Activated CD4-positive, alpha-beta T cell treated with anti-CD3 and anti-CD28 coated beads, Interleukin-2, amount 10 ng/mL, durations not matched to agents 7 days and 5 days (primary cell): ENCODE measurements at places on chromosomes 6 and 20. TPM values are rescaled to one million over a fixed set of nuclear protein-coding genes. Genes with fewer than 3 reads are reported as not detected.

The MRPL18 gene
- total RNA-seq = 65.5 TPM

The TRIM31 gene
- not detected for total RNA-seq

The PKIB gene
- total RNA-seq = 1.2 TPM

The DEFB113 gene
- not detected for total RNA-seq

The MYBL2 gene
- 106 TPM for total RNA-seq

The PRDM13 gene
- not detected for total RNA-seq

The TFAP2A gene
- total RNA-seq = not detected

The CCN6 gene
- not detected for total RNA-seq

The COX4I2 gene
- total RNA-seq = not detected

DNA sequence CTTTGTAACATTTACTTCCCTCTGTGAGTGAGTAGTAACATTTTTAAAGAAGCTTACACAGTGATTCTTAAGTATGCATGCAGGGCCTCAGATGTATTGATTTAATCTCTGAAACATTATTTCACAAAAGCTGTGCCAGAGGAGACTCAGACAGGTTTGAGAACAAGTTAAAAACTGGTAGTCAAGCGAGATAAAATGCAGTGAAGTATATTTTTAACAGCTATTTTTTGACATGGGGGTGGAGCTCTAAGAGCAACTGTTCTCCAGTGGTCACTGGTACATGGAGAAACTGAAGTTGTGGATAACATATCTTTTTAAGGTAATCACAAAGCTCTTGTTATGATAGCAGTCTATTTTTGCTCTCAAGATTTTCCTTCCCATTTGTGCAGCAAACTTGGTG is 20.4 kb downstream of the DSTN start:
- no peak for DNase-seq

- DNase-seq = no peak
These were observed 31.0 kb upstream of the TGM2 start for GRCh38 chr20:38196076-38196475.

- no peak for DNase-seq
These were observed 37.6 kb upstream of the MPC1 start for GRCh38 chr6:166420351-166420750.

- no peak for DNase-seq
These were observed 9.0 kb upstream of the CCN6 start for GRCh38 chr6:112044856-112045255.

DNA sequence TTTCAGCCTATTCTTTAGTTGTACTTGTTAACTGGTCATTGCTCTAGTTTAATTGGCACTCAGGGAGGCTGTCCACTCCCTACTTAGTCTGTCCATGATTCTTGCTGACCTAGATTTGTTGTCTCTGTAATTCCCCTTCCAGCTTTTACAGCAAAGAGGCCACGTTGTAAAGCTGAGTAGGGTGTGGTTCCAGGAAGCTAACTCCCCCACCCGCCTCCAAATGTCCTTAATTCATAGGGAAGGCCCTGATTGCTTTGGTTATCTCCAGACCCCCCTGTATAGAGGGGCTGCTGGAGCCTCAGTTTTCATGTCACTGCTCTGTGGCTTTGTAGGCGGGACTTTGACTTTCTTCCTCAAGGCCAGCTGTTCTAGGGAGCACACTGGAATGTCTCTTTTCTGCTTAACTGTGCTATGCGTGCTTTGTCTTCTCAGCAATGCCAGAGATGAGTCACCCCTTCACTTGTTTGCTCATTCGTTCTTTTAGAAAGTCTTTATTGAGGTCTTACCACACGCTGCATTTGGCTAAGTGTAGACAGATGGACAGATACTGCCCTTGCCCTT is 175.1 kb upstream of the JAG1 start:
- DNase-seq = no peak

DNA sequence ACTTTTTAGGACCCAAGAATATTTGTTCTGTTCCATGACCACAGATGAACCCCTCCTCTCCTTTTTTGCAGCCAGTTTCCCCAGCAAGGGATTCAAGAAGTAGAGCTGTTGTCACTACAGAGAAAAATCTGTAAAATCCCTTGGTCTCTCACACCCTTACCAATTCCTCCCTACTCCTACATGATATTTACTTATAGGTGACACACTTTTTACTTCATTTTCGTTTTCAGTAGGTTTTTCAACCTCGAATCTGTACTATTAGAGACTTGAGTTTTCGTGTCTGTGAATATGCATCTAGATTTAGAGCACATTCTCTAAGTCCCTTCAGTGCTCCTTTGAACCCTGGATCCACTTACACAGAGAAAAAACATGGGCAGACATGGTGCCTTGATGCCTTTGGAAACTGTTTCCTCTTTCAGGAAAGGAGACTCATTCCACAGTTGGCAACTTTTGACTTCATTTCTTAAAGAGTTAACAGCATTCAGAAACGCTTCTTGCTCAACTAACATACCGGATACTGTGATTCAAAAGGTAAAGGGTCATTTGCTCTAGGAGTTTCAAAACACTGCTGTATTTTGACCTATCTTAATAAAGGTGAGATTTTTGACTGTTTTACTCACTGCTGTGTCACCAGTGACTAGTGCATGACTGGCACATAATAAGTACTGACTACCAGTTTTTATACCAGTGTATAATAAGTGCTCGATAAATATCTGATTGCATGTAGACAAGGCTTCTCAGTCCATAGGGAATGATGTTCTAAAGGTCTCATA is 50.6 kb downstream of the LAMA4 start:
- DNase-seq = no peak

DNA sequence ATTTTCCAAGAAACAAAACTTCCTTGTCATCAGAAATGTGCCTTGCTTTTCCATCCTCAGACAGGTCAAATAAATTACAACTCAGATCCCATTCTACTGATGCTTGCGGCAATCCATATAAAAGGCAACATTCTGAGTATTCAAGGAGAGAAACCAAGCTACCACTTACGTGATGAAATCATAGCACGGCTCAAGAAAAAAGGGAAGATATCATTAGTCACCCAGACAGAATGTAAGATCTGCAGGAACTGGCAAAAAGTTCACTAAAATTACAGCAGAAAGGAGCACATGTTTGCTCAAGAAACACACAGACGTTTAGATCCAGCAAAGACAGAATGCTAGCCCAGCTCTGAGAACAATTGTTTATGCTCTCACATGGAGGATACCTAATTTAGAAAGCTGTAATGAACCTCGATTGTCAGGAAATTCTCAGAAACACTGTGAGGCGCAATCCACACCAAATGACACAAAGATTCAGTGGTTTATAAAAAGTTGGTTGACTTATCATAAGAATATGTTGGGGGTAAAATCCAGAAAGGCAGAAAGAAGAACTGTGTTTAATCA is 304.2 kb downstream of the ADGRG6 start:
- no peak for DNase-seq

GRCh38 chr6:19830171-19830570 is 7.0 kb upstream of the ID4 start:
- DNase-seq = no peak

DNA sequence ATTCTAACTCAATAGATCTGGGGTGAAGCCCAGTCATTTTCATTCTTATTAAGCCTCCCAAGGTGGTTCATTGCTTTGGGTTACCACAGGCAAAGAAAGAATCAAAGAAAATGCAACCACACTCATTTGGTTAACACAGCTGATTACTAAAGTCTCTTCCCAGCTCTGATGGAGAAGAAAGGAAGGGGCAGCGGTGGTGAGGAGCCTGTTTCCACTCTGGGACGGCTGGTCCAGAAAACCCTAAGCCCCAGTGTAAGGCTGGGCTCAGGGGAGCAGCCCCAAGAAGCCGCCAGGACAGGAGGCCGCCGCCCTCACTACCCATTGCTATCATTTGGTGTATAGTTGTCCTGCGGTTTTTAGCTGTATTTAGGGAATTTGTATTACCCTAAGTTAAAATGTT is 226.9 kb downstream of the CD83 start:
- no peak for DNase-seq

- DNase-seq = no peak
These were observed 525 bp downstream of the PNRC1 start for GRCh38 chr6:89081129-89081422.

DNA sequence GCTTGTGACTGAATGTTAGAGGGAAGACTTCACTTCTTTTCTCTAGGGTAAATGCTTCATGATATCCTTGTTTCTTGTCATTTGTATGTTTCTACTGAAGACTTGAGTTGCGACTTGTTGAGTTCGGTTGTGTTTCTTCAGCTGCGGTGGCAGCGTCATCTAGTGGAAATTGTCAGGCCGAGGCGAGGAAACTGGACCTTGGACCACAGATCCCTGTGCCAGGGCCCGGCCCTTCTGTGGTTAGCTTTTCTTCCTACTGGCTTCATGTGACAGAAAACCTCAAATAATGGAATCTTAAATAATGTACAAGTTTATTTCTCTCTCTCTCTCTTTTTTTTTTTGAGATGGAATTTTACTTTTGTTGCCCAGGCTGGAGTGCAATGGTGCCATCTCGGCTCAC is 12.4 kb downstream of the MTHFD1L start:
- DNase-seq = no peak

GRCh38 chr6:25944688-25945574 is 14.4 kb upstream of the SLC17A2 start:
- no peak for DNase-seq

GRCh38 chr6:27205375-27206278 is 41.9 kb upstream of the PRSS16 start:
- DNase-seq = peak; percentile 56

DNA sequence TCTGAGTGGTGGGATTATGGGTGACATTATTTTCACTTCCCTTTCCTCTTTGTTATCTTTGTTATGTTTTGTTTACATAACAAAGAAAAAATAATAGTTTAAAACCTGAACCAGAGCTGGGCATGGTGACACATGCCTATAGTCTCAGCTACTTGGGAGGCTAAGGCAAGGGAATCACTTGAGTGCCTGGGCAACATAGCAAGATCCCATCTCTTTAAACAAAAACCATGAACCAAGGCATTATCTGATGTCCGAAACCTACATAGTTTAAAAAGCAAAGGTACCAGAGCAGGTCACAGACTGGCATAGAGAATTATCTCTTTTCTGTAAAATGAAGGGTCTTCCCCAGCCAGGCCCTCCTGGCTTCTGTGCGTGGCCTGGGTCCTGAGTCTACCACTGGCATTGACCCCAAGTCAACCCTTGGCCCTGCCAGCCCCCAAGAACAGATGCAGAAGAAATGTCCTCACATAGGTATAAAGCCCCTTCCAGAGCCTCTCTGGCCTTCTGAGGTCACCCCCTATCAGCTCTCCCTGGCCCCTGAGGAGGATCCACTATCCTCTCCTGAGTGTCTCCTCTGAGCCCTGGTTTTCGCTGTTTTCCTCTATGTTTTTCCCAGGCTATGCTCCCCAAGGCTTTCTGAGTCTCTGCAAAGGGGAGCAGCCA is 81.3 kb downstream of the TRERF1 start:
- DNase-seq = no peak

DNA sequence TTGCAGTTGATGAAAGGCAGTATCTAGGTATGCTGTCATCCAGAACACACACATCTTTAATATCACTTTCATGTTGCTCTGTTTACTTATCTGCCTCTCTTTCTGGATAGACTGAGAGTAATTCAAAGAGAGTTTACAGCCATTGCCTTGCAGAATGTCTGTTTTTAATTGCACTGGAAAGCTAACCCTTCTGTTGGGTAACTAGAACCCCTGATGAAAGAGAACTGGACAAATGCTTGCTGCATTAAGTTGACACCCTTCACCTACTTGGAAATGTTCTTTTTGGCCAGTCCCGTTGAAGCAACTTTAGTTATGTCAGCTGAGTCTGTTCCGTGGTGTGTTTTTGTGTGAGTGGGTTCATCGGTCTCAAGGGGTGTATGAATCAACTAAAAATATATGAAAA is 383.8 kb upstream of the CITED2 start:
- DNase-seq = no peak

- no peak for DNase-seq
These were observed 427.4 kb upstream of the JAG1 start for GRCh38 chr20:11101243-11101642.

DNA sequence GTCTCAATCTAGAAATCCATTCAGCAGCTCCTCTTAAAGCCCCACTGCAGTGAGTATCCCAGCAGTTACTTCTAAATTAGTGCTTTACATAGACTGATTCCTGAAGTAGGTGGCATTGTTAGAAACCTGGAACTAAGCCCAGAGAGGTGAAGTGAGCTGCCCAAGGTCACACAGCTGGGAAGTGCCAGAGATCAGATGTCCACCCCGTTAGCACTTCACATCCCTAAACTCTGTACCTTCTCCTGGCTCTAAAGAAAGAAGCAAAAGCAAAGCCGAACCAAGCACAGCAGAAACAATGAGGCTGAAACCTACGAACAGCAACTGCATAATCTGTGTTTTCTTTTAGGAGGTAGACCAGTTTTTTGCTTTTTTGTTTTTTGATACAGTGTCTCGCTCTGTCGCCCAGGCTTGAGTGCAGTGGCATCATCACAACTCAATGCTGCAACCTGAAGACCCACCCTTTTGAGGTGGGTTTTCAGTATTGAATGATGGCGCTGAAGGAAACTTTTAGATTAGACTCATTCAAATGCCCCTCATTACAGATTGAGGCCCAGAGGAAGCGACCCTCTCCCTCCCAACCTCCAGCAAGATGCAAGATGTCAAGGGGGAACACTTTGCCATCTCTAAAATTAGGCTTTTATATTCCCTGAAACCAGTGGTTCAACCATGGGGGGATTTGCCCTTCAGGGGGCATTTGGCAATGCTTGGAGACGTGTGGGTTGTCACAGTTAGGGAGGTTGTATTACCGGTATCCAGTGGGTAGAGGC is 3.2 kb upstream of the ZMYND8 start:
- no peak for DNase-seq

DNA sequence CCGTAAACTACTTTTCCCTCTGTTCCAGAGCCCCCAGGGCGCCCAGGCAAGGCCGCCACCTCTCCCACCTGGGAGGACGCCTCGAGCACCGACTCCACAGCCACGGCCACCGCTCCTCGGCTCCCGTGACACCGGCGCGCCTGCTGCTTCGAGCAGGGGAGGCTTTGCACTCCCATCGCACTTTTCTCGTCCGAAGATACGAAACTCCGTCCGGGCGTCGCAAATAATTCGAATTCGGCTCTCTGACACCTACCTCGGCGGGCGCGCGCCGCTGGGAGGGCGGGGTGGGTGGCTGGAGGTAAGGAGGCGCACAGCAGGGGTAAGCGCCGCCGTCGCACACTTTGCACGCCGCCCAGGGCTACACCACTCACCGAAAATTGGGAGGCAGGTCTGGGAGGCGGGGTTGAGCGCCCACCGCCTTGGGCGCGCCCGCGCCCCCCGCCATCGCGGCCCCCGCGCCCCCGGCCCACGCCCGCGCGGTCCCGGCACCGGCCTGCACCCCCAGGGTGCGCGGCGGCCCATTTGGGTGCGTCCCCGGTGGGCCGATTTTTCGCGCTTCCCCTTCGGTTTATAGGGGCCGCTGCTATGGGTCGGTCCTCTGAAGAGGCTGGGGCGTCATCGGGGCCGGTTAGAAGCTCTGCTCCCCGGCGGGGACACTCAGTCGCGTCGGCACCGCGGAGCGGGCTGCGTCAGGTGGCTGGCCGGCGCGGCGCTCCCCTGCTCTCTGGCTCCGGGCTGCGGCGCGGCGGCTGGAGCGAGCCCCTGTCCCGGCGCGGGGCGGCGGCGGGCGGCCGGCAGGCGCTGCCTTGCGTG is 36.2 kb downstream of the GNAS start:
- DNase-seq = peak; percentile 86

GRCh38 chr6:38852215-38852614 is 137.1 kb downstream of the DNAH8 start:
- DNase-seq = no peak
